ENCODE measurements at places on chromosomes 3 and 15. TPM values are rescaled to one million over a fixed set of nuclear protein-coding genes. Genes with fewer than 3 reads are reported as not detected.

Gene HCN4
- 12.7 TPM for total RNA-seq

GRCh38 chr3:177196008-177196455 lies 1.2 kb downstream of the TBL1XR1 start:
- H3K27me3 ChIP-seq = no peaks in the 10 kb centered on the region
- no peaks in the 10 kb centered on the region for H3K36me3 ChIP-seq
- H3K4me3 ChIP-seq = peak overlapping the region; percentile 90
- peaks cover 48% of the 10 kb centered on the region for H3K4me1 ChIP-seq
- peak overlapping the region; percentile 99 for H3K27ac ChIP-seq

Gene SAMMSON
- not detected for total RNA-seq

Gene ACKR2
- total RNA-seq = 0.60 TPM

Gene CLSTN2
- total RNA-seq = 3.3 TPM

DNA sequence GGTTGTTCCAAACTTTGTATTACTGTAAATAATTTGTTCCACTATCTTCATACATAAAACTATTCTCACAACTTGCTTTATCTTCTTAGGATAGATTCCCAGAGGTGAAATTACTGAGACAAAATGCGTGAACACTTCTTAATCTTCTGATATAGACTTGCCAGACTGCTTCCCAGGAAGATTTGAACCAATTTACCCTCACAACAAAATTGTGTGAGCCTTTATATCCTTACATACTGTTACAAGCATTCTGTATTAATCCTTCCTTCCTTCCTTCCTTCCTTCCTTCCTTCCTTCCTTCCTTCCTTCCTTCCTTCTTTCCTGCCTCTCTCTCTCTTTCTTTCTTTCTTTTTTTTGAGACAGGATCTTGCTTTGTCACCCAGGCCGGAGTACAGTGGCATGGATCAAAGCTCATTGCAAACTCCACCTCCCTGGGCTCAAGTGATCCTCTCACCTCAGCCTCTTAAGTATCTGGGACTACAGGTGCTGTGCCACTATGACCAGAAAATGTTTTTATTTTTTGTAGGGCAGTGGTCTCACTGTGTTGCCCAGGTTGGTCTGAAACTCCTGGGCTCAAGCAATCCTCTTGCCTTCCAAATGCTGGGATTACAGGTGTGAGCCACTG lies 57.1 kb upstream of the SSR3 start:
- no peak for DNase-seq
- no peak overlapping the region for H3K27ac ChIP-seq
- no peak overlapping the region for H3K4me3 ChIP-seq

Gene ANKUB1
- total RNA-seq = not detected

Measured in heart left ventricle (tissue), 16 donors.